ENCODE measurements at places on chromosomes 13 and 19.

DNA sequence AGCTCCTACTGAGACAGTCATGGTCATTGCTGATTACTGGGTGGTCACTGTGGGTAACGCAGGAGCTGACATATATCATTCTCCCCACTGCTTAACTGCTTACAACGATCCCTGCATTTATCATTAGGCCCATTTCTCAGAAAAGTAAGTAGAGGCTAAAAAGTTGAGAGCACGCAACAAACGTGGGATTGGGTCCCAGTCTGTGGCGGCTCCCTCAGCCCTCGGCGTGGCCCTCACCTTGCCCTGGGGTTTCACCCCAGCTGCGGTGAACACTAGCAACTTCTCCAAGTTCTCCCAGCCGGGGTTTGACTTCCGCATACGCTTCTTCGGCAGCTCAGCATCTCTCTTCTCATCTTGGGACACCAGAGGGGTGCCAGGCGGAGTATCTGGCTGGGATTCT, 2.5 kb downstream of the PNKP start:
- no peak for DNase-seq

GRCh38 chr13:32503727-32504126, 34.9 kb downstream of the N4BP2L2 start:
- no peak for DNase-seq

DNA sequence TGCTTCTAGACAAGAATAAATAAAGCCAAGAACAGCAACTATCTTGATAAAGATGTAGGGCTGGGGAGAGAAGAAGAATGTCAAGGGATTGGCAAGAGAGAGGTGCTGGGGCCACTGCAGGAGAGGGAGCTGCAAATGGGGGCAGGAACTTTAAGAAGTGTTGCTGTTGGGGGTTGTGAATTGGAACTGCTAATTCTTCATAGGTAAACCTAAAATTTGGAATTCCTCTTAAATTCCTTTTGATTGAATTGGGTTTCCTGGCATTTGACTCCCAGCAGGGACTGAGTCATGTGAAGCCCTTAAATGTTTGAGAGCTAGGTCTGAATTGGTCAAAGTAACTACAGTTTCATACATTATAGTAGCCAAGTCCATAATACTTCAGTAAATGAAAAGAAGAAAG, 305.6 kb upstream of the TMTC4 start:
- no peak for DNase-seq

DNA sequence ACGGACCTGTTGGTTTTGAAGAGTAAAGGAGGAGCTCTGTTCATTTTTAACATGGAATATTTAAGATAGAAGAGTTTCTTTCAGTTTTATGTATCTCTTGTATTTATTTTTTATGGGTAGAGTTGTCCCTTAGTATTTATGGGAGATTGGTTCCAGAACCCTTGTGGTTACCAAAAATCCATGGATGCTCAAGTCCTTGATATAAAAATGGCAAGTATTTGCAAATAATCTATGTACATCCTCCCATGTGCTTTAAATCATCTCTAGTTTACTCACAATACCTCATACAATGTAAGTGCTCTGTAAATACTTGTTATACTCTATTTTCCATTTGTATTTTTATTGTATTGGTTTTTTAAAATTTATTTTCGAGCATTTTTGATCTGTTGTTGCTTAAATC, 63.1 kb downstream of the TM9SF2 start:
- no peak for DNase-seq

DNA sequence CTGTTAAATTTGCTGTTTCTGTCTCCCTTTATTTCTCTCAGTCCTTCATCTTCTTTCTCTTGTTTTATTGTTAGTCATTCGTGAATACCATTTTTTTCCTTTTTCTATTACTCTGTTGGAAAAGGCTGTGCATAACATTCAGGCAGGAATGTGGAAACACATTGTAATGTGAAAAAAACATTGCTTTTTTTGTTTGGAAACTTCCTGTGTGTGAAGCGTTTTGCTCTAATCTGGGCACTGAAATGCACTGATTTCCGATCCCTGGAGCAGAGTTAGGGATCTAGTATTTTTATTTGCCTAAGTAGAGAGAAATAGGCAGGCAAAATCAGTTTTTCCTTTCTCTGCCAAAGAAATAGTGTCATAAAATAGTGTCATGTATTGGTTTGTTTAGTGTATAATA, 155.5 kb downstream of the PCCA start:
- no peak for DNase-seq

DNA sequence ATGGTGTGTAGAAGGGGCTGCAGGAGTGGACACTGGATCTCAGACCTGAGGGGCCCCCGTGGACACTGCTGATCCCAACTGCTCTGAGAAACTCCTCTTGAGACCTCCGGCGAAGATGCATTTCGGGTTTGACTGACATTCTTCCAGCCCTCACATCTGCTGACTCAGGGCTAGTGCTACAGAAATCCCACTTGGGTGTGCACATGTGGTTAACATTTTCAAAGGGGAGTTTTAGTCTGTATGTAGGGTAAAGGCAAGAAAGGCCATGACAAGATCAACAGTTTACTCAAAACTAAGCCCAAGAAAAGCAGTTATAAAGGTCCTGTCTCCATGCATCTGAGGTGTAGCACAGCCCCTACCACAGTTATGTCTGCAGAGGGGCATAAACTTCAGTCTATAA, 31.2 kb downstream of the DLEU7 start:
- DNase-seq: no peak

DNA sequence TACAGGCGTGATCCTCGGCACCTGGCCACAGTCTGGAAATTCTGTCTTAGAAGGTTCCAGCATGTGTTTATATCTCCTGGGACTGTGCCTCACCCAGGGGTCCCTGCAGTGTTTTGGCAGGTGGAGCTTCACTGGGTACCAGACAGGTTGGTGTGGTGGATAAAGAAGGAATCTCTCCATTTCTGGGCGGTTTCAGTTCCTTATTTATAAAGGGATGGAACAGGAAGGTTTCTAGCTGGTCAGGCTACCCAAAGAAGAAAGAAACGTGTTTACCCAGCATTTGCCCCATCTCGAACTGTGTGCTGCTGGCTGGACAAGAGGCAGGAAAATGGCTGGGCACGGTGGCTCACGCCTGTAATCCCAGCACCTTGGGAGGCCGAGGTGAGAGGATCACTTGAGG, 9.8 kb downstream of the PNPLA6 start:
- DNase-seq: no peak

DNA sequence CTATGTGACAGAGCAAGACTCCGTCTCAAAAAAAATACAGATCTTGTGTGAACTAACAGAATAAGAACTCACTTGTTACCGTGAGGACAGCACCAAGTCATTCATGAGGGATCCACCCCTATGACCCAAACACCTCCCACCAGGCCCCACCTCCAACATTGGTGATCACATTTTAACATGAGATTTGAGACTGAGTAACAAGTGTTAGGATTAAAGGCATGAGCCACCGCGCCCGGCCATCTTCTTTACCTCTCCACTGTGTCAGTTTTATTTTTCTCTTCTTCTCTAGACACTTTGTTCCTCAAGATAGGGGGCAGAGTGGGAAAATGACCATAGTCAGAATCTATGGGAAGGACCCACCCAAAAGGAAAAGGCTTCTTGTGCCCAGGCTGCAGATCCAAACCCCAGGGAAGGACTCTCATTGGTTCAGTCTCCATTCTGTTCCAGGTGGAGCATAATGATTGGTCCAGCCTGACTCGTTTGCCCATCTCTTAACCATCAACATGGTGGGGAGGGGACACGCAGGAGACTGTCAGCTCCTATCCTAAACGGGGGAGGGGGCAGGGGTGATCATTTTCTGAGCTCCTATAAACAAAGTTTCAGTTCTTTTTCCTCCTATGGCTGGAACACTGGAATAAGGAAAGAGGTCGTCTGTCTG, 1.3 kb upstream of the CALM3 start:
- no peak for DNase-seq

- peak; percentile 49 for DNase-seq
Observed at GRCh38 chr19:588093-588740, 1.5 kb upstream of the HCN2 start.

DNA sequence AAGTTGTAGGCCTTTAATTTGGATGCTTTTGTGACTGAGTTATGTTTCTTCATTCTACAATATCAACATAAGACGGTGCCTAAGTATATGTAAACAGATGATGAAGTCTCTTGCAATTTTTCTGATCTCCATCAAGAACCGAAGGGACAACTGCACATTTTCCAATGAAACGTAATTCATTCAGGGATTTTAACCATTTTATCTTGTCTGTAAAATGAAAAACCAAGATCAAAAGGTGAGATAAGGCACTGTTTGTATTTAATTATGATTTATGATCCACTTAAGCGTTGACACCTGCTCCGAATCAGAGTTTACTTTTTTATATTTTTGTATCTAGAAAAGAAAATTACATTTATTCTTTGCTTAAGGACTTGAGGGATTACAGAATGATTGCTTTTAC, 556.8 kb upstream of the ARGLU1 start:
- no peak for DNase-seq

DNA sequence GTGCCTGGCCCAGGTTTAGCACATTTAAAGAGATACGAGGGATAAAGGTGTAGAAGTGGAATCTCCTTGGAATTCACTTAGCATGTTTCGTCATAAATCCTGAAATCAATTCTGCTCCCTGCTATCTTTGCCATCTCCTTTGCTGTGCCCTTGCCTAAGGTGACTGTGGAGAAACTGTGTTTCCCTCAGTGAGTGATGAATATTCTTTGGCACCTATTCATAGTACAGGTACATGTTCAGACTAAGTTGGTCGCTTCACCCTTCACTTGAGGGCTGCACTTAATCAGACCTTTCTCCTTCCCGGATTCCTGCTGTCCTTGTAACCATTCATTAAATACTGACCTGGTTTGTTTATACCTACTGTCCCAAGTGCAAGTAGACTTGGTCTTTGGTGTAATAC, 17.8 kb downstream of the PCCA start:
- DNase-seq: no peak

- DNase-seq: no peak
Observed at GRCh38 chr13:39269004-39269403, 230.7 kb downstream of the NHLRC3 start.

- no peak for DNase-seq
Observed at GRCh38 chr19:2221250-2221831, 14.8 kb downstream of the PLEKHJ1 start.

DNA sequence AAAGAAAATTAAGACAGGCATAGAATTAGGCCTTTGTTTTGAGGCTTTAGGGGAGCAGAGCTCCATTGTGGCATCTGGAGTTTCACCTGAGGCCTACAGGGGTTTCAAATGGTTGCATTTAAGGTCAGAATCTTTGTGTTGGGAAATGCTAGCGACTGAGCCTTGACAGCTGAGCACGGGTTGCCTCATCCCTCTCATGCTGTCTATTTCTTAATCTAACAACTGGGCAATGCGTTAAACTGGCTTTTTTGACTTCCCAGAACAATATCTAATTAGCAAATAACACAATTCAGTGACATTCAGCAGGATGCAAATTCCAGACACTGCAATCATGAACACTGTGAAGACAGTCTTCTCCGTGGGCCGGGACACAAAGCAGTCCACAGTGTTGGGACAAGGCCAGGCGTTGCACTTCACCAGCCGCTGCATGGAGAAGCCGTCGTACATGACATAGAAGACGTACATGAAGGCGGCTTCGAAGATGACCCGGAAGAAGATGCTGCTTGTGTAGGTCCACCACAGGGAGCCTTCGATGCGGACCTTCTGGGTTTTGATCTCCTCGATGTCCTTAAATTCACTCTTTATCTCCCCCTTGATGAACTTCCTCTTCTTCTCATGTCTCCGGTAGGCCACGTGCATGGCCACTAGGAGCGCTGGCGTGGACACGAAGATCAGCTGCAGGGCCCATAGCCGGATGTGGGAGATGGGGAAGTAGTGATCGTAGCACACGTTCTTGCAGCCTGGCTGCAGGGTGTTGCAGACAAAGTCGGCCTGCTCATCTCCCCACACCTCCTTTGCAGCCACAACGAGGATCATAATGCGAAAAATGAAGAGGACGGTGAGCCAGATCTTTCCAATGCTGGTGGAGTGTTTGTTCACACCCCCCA, 3.8 kb downstream of the GJB2 start:
- no peak for DNase-seq

- no peak for DNase-seq
Observed at GRCh38 chr13:95100525-95101433, 200.5 kb downstream of the ABCC4 start.

DNA sequence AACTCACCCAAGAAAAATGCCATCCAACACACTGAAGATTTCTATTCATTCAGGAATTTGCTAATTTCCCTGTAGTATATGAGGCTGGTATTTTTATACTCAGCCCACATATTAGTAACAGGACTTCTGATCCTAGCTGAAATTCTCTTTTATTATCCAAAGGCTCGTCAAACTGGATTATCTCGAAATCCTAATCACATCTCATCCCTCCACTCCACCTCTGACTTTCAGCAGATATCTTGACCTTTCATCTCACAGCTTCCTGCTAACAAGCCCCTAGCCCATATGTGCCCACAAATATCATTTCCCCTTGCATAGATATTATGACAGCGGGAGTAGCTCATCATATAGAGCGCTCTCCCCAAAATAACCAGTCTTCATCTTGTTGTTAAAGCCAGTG, 279.7 kb downstream of the FGF14 start:
- DNase-seq: no peak

DNA sequence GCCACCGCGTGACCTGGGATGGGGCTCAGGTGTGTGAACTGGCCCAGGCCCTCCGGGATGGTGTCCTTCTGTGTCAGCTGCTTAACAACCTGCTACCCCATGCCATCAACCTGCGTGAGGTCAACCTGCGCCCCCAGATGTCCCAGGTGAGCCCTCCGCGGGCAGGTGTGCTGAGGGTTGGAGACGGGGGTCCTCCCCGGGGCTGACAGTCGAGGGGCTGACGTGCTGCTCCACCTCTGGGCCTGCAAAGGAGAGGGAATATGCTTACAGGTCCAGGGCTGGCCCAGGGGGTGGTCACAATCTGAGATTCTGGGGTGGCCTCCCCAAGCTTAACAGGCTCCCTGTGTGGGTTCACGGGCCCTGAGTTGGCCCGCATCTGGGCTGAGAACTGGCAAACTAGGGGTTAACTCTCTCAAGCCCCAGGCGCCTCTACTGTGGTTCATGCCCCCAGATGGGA, 386 bp downstream of the VAV1 start:
- DNase-seq: no peak

DNA sequence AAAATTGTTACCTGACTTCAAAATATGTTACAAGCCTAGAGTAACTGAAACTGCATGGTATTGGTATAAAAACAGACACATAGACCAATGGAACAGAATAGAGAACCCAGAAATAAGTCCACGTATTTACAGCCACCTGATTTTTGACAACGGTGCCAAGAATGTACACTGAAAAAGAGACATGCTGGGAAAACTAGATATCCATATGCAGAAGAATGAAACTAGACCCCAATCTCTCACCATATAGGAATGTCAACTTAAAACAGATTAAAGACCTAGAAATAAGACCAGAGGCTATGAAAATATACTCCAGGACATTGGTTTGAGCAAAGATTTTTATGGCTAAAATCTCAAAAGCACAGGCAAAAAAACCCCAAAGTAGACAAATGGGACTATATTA, 76.5 kb downstream of the LATS2 start:
- no peak for DNase-seq

GRCh38 chr19:5933391-5934068, 19.5 kb downstream of the CAPS start:
- no peak for DNase-seq

GRCh38 chr13:99655351-99656091, 154.2 kb downstream of the TM9SF2 start:
- DNase-seq: peak; percentile 32

- DNase-seq: no peak
Observed at GRCh38 chr13:41203810-41204209, 9.4 kb upstream of the KBTBD7 start.

GRCh38 chr13:23588666-23589065, 18.5 kb downstream of the TNFRSF19 start:
- no peak for DNase-seq

- DNase-seq: no peak
Observed at GRCh38 chr13:21106089-21106488, 44.7 kb upstream of the LATS2 start.

Data from activated CD4-positive, alpha-beta T cell treated with anti-CD3 and anti-CD28 coated beads for 4 hours (primary cell).